ENCODE measurements at places on chromosomes 2 and 18.

DNA sequence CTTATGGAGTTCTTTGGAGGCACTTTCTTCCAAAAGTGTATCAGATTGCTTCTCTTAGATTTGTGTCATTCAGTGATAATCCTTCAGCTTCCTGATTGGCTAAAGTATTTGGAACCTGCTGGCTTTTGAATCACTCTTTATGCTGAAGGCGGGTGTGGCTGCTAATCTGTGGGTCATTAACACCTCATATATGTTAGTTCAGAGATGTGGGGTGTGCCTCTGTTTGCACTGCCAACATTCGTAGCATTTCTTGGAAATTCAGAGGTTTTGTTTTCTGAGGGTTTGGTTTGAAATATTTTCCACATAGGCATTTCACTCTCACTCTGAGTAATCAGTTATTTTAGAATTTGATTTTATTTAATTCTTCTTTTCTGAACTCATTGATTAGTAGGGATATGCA lies 1604.4 kb upstream of the ACVR2A start:
- DNase-seq: no peak

DNA sequence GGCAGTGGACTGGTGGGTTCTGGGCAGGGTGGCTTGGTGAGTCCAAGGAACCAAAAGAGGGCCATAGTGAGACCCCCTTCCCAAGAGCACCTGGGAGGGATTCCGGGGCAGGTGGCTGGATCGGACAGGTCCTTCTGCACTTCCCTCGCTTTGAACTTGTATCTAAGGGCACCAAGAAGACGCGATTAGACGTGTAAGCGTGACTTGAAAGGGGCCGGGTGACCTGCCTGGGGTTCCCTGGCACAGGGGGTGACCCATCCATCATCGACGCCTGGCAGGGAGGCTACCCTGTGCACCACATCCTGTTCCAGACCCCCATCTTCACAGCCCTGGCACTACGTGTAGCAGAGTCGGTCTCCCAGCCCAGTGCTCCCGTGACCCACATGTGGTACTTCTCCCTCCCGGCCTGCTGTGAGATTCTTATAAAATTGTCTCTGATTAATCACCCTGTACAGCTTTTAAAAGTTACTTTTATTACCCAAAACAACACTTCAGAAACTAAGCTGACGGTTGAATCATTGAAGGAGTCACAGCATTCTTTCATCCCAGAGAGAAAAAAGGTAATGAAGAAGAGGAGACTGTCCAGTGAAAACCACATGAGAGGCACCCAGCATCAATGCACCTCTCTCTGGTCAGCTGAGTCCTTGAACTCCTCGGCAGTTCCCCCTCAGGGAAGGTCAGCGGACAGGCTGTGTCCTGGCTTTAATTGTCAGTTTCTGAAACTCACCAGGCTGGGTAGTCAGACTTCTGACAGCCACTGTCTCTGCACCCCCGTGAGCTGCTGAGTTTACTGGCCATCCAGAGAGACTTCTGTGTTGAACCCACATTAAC lies 13.0 kb downstream of the SH3BP4 start:
- DNase-seq: no peak

DNA sequence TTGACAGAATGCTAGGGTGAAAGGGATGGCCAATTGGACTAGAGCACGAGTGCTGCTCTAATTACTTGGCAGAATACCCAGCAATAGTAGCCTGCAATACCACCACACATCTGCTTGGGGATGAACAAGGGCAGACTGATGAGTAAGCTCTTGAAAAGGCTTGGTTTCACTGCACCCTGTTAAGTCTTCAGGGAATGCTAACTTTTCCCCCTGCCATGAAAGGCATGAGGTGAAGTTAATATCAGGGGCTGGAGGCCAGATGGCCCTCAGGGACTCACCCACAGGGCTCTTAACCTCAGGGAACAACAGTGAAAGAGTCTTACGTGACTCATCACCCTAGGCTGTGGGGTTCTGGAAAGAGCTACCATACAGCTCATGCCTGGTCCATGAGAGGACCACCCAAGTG lies 51.7 kb upstream of the MYL1 start:
- DNase-seq: no peak

DNA sequence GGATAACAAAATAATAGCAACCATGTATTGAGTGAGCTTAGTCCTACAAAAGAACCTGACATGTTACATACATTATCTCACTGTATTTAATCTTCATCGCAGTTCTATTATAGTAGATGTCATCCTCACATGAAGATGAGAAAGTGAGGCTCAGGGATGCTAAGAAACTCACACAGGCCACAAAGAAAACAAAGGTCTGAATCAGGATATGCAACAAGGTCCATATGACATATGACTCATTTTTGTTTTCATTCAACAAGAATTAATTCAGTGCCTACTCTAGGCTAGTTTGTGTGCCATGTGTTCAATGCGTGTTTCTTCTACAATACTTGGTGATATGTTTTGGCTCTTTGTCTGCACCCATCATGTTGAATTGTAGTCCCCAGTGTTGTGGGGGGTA lies 219.7 kb upstream of the EPHA4 start:
- no peak for DNase-seq

- DNase-seq: no peak
Measured at GRCh38 chr2:10820562-10820961, 8.0 kb upstream of the PDIA6 start.

GRCh38 chr2:108414945-108415344 lies 34.1 kb upstream of the GCC2 start:
- no peak for DNase-seq

GRCh38 chr2:147224070-147224469 lies 620.8 kb upstream of the ACVR2A start:
- DNase-seq: no peak

DNA sequence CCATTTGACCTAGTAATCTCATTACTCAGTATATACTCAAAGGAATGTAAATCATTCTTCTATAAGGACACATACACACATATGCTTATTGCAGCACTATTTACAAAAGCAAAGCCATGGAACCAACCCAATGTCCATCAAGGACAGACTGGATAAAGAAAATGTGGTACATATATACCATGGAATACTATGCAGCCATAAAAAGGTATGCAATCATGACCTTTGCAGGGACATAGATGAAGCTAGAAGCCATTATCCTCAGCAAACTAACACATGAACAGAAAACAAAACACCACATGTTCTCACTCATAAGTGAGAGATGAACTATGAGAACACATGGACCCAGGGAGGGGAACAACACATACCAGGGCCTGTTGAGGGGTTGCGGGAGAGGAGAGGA lies 214.5 kb downstream of the NBAS start:
- no peak for DNase-seq

- peak; percentile 66 for DNase-seq
Measured at GRCh38 chr2:154697418-154698252, 860 bp upstream of the KCNJ3 start.

DNA sequence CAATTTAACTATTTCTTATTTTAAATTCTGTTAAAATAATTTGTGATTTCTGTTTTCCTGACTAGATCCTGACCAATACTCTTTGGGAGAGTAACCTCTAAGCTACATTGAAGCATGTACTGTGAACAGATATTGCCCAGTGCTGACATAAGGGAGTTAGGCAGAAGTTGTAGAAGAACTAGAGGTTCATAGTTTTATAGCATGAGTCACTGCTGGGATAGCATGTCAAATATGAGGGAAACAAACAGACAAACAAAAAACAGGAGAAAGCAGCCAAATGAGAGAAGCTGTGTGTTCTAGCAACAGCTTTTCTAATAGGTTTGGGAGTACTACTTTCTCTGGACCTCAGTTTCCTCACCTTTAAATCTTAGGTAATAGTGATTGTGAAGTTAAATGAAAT lies 72.4 kb downstream of the CERS6 start:
- DNase-seq: no peak

DNA sequence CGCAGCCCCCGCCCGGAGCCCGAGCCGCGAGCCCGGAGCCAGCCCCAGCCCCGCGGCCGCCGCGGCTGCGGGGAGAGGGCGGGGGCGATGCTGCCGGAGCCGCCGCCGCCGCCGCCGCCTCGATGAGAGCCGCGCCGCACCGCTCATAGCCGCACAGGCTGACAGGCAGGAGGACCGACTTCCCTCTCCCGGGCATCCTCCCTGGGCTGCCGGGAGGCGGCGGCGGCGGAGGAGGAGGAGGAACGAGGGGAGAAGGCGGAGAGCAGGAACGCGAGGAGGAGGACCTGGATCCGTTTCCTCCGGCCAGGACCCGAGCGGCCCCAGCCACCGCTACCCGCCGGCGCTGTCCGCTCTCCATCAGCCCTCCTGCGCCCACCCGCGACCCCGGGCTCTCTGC lies 370 bp downstream of the KLHL29 start:
- DNase-seq: no peak

DNA sequence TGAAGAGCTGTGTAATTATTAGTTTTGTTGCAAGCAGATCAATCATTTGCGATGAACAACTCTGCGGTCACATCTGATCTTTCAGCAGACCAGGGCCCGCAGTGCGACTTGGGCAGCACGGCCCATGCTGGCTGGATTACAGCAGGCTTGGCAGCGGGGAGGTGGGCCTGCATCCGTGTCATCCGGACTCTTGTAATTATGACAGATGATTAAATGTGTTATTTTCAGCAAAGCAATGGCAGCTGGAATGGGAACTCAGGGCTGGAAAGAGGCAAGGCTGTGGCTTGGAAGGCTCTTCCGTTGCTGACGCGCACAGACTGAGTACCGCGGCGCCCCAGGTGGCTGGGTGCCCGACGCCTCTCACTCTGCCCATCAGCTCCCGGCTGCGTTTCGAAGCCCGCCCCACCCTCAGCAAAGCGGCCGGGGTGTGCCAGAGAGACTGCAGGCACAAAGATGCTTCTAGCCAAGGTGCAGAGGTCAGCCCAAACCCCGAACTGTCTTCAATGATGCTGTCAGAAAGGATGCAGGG lies 397.4 kb upstream of the SALL3 start:
- no peak for DNase-seq

DNA sequence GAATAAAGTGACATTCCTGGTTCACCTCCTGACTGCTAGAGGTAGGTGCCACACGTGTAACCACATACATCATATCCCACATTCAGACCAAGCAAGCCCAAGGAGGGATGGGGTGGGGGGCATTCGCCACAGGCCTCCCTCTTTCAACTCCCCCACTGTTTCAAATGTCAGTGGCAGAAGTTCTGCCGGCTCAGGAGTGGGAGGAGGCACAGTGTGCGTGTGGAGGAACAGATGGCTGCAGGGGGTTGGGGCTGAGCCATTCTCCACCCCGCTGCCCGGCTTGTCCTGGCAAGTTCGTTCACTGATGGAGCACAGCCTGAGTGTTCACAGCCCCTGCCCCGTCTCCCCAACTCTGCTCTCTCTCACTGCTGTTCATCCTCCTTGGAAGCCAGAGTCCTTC lies 75.4 kb upstream of the TANC1 start:
- DNase-seq: peak; percentile 61

- DNase-seq: no peak
Measured at GRCh38 chr2:174929786-174930185, 75.4 kb downstream of the CHN1 start.

DNA sequence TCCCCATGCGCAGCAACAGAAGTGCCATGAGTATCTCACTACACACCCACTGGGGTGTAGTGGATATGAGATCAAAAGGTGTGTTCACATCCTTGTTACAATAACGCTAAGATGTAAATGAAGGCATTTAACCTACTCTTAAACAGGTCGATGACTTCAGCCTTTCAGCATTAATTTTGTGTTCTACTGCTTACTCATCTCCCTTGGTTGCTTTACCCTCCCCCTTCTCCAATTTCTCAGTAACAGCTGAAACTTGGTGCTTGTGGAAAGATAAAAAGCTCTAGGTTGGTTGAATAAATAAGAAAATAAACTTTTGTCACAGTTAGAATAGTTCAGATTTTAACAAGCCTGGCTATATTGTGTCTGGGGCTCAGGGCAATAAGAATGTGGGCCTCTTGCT lies 147.5 kb upstream of the SESTD1 start:
- no peak for DNase-seq

- no peak for DNase-seq
Measured at GRCh38 chr2:207944979-207945600, 80.2 kb downstream of the PLEKHM3 start.

GRCh38 chr2:134402410-134402809 lies 148.5 kb downstream of the MGAT5 start:
- DNase-seq: no peak

GRCh38 chr2:39671604-39672003 lies 5.9 kb downstream of the TMEM178A start:
- no peak for DNase-seq

GRCh38 chr2:171394164-171394740 lies 39.5 kb downstream of the METTL8 start:
- DNase-seq: no peak

- DNase-seq: no peak
Measured at GRCh38 chr2:9791711-9792110, 51.6 kb upstream of the TAF1B start.

DNA sequence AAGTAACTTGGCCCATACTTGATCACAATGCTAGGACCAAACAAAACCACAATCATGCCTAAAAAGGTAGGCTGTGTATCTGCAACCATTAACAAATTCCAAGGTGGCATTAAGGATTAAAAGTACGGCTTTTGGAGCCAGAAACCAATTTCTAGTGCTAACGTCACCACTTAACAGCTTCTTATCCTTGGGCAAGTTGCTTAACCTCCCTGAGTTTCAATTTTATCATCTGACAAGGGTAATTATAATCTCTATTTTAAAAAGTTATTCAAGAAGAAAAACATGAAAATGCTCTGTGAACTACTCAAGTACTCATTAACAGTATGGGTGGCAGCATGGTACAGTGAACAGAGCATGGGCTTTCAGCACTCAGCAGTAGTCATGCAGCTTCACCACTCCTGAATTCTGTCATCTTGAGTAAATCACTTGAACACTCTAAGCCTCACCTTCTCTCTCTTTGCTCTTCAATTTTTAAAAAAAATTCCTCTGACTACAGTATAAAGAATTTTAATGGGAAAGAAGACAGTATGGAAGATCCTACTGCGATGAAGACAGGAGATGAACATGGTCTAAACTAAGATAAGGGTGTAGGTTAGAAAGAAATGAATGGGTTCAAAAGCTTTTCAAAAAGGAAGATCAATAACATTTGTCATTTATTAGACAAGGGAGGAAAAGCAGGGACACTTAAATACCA lies 69.2 kb downstream of the SS18 start:
- no peak for DNase-seq

DNA sequence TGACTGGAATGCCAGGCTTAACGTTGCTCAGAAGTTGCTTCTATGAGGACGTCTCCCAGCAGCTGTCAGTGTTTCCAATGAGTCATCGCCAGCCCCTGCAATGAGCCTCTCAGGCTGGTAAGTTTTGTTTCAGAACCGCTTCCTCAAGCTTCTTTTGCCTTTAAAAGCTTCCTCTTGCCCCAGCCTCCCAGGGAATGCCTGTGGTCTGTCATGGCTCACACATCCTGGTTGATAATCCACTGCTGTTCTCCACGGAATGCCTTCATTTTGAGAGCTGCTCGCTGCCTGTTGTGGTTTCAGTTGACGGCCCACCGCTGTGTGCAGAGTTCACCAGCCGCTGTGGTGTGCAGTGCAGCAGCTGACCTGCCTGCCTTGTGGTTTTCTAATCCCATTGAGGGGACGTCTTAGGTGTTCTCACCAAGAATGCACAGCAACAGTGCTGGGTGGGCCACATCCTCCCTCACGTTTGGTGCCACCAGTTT lies 96.4 kb downstream of the RTP5 start:
- DNase-seq: no peak

GRCh38 chr2:16226943-16227664 lies 286.8 kb downstream of the MYCN start:
- DNase-seq: peak; percentile 87

Data from D341Med (cell line).